Frontal cortex (tissue), 4 donors: ENCODE measurements at places on chromosomes 7 and 10. TPM values are rescaled to one million over a fixed set of nuclear protein-coding genes. Genes with fewer than 3 reads are reported as not detected.

- DNase-seq, result no peak
Measured at GRCh38 chr7:84735011-84735410, 451.8 kb downstream of the SEMA3D start.

DNA sequence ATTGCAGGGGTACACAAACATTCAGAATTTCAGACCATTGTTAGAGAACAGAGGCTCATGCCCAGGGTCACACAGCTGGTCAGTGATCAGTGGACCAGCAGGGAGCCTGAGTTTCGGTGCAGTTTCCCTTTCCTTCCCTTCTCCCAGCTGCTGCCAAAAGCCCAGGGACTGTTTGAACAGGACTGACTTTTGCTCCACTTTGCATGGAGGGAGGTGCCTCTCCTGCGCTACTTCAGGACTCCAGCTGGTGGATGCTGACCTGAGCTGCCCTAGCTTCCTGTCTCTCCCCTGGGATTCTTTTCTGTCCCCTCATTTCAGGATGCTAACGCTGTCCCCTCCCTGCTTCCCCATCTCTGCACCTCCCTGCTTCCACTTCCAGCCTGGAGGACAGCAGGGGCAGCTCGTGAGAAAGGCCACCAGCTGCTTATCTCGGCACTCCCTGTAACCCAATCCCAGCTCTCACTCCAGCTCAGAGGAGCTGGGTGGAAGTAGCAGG, 14.5 kb downstream of the SH2D4B start:
- DNase-seq, result no peak

GRCh38 chr7:27191833-27192545, 7.0 kb upstream of the HOXA11 start:
- no peak for DNase-seq

DNA sequence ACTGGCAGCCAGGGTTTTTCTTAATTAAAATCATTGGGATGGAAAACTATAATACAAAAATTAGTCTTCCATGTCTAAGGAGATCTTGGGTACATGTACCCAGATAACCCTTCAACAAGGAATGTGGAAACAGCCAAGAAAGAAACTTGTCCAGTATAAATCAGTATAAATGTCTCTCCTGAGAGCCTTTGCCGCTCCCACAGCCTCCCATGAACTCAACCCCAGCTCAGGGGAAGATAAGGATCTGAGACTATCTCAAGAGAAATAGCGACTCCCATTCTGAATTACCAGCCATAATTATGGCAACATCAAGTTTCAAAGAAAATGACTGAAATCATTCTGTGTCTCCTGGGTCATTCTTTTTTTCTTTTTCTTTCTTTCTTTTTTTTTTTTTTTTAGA, 32.6 kb upstream of the AFAP1L2 start:
- no peak for DNase-seq

DNA sequence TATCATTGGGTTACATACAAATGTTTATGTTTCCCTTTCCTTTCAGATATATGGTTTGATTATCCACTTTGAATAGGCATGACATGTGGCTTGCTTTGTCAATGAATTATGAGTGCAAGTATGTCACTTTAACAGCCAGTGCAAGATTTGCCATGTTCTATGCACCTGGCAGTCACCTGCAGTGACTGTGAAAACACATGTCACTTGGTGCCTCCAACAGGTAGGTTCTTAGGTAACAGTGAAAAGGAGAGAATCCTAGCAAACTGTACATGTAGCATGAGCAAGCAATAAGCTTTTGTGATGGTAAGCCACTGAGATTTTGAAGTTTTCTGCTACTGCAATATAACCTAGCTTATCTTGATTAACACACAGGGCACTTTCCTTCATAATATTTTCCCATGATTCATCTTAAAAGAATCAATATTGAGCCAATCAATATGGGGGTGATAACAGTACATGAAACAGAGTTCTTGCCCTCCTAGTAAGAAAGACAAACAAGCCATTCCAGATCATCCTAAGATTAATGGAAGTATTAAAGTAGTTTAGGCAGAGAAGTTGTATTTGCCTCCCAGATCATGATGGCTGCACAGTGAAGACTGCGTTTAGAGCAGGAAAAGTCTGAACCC, 7.9 kb upstream of the RALA start:
- DNase-seq, result no peak

DNA sequence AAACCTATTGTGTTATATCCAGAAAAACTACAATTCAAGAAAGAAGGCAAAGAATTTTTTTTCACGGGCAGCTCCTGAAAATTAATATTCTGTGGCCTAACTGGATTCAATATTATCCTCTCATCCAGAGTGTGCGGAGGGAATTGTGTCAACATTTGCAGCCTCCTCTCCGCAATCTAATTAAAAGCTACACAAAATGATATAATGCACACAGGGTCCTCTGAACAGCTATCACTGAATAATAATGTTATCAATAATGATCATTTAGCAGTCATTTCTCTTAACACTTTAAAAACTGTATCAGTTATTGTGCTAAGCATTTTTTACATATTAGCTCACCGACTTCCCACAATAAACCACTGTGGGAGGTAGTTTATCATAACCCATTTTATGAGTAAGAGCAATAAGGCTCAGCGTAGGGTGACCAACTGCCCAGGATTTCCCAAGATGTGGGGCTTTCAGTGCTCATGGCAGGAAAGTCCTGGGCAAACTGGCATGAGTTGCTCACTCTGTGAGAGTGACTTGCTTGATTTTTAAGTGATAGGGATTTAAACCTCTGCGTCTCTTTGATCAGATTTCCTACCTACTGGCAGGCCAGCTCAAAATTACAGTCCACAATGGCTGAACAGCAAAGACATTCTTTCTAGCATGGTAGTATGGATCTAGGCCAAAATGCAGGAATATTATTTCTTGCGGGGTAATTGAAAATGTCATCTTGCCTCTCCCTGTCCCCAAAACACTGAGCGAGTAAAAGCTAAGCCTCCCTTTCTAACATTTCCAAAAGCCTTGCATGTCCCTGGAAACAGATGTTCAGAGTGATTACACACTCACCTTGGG, 65.7 kb downstream of the AOAH start:
- no peak for DNase-seq

GRCh38 chr10:106474876-106475275, 689.6 kb downstream of the SORCS1 start:
- DNase-seq, result no peak

- DNase-seq, result no peak
Measured at GRCh38 chr7:8908889-8909288, 475.5 kb downstream of the NXPH1 start.

DNA sequence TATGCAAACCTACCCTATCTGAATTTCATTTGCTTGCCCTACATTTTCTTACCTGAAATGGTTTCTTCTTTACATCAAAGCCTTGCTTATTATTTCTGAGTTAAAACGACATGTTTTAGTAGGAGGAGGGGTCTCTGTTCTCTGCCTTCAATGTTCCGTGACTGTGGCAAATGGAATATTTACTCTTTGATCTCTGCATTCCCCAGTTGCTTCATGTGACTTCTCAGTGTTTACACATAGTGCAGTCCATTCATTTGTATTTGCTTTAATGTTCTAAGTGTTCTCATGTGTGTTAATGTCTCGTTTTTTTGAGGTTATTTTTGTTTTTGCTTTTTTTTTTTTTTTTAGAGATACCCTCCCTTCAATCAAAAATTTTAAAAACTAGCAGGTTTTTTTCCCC, 75.8 kb downstream of the GNAI1 start:
- DNase-seq, result no peak

- no peak for DNase-seq
Measured at GRCh38 chr7:92657391-92657790, 67.2 kb upstream of the FAM133B start.

DNA sequence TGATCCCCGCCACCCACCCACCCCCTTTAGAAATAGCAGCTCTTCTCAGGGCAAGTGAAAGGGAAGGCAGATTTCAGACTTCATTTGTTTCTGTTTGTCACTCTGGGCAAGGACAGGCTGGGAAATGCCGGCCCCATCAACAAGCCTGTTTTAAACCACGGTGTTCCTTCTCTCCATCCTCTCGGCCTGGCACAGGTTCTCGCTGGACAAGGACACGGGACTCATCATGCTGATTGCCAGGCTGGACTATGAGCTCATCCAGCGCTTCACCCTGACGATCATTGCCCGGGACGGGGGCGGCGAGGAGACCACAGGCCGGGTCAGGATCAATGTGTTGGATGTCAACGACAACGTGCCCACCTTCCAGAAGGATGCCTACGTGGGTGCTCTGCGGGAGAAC, 42.3 kb downstream of the C10orf105 start:
- DNase-seq, result no peak

DNA sequence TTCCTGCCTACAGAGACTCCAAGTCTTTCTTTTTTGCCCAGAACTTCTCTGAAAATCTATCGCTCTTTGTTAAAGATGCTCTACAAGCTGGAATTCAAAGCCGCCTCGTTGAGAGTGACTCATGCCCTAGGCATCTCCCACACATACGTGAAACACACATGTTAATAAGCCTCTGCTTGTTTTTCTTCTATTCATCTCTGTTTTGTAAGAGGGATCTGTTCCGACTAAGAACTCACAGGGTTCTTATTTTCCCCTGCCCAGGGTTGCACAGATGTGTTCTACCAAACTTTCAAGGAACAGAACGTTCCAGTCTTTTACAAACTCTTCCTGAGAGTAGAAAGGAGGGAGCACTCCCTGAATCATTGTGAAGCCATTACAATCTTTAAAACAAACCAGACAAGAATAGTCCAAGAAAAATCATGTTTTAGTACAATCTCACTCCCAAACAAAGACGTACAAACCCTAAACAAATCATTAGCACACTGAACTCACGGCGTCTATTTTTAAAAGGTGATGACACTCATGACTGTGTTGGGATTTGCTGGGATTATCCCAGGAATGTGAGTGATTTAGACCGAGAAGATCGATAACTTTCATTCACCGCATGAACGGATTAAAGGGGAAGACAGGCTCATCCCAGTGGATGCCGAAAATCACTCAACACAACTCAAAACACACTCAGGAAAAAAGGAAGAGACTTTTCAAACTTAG, 55.3 kb upstream of the INPP5A start:
- no peak for DNase-seq

DNA sequence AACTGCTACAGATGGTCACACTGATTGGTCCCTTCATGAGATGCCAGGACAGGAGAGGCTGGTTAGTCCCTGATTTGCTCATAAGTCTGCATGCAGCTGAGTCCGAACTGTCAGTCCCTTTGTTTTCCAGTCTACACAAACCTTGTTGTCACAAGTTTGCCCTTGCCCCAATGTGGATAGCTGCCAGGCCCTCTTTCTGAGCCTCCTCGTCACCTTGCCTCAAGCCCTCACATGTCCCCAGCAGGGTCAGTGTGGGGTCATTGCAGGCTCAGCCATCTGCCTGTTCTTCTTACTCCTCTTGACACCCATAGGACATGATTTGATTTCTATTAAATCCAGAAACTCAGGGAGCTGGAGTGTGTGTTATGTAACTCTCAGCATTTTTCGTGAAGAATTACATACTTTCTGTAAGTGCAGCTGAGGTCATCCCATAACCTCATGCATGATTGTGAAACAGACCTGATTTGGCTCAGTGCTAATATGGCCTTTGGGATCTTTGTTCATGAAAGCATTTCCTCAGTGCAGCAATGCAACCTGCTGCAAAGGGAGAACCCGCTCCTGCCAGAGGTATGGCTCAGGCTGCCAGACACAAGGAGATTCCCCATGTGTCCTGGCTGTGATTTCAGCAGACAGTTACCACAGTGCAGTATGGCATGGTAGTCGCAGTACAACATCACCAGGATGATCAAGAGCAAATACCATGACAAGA, 70.0 kb upstream of the ZMIZ2 start:
- DNase-seq, result no peak

- peak; percentile 6 for DNase-seq
Measured at GRCh38 chr10:117320050-117320665, 55.1 kb downstream of the PDZD8 start.

GRCh38 chr7:130894146-130894908, 160.3 kb upstream of the KLF14 start:
- DNase-seq, result no peak

PRPS1L1 gene
- not detected for total RNA-seq

SNCG gene
- total RNA-seq, result 1.6 TPM

TSPAN13 gene
- 148 TPM for total RNA-seq

PODXL gene
- 9.4 TPM for total RNA-seq

HMX2 gene
- total RNA-seq, result not detected

CALML3 gene
- total RNA-seq, result under 0.01 TPM

NAT16 gene
- total RNA-seq, result 0.82 TPM

NUPR2 gene
- total RNA-seq, result not detected

GDF2 gene
- not detected for total RNA-seq

KNDC1 gene
- 8.2 TPM for total RNA-seq

LRRC18 gene
- not detected for total RNA-seq

VIPR2 gene
- total RNA-seq, result 0.41 TPM
